ENCODE measurements at places on chromosomes 3 and 15.

DNA sequence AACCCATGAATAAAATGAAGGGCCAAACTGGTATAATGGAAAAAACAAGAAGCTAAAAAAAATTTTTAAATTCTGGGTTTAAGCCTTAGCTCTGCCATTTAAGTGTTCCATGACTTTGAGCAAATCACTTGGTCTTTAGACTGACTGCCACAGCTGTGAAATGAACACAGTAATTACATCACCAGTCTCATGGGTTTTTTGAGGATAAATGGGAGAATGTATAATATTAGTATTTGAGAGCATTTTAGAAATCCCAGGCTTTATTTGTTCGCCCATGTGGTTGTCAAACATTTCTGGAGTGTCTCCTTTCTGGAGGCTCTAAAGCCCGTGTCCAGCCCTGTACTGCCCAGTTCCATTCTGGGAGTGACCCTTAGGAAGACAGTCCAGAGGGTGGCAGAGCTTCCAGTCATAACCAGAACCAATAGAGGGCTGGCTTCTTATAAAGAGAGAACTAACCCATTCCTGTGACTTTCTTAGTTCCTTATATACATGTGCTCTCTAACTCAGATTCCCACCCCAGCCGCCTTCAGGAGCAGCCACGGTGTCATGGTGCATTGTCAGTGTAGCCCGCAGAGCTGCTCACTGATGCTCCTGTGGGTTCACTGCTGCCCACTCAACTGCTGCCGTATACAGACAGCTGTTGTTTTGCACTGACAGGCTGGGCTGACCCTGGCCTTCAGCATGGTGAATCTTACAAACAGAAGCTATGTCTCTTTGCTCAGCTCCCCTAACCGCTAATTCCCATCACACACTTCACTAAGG is 44.7 kb downstream of the BOC start:
- no peak for DNase-seq

GRCh38 chr3:71583566-71584393 is at the start of gene FOXP1:
FOXP1 (minus strand) TSS chr3:71583728; CDS start chr3:71198381, 385,347 bp downstream.
- peak; percentile 68 for DNase-seq

DNA sequence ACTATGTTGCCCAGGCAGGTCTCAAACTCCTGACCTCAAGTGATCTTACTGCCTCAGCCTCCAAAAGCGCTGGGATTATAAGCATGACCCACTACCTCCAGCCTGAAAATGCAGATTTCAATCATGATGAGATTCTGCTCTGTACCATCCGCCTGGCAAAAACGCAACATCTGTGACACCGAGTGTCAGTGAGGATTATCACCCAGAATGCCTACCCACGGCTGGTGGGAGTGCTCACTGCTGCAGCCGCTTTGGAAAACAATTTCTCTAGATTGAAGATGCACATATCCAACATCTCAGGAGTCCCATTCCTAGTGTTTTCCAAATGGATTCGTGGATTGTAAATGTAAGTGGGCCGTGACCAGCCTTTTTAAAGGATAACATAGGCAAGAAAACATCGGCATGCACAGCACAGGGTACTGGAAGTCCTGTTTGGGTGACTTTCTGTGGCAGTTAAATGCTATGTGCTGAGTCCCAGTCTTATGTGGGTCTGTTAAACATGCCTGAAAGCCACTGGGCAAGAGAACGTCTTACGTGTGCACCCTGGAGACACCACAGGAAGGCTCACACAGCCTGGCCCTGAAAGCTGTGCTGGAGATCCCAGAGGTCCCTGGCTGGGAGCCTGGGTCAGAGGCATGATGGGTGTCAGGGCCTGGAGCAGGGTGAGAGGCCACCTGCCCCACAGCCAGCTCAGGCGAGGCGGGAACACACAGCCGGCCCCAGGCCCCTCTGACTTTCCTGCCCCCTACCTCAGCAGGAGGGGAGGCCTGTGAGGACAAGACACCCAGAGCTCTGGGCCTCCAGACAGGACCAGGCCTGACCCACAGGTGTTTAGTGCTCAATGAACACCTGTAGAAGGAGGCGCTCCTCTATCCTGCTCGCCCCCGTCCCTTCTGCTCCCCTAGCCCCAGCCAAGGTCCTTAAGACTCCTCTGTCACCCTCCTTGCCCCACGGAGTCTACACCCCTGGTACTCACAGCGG is 918 bp downstream of the PRSS50 start:
- DNase-seq, result no peak

DNA sequence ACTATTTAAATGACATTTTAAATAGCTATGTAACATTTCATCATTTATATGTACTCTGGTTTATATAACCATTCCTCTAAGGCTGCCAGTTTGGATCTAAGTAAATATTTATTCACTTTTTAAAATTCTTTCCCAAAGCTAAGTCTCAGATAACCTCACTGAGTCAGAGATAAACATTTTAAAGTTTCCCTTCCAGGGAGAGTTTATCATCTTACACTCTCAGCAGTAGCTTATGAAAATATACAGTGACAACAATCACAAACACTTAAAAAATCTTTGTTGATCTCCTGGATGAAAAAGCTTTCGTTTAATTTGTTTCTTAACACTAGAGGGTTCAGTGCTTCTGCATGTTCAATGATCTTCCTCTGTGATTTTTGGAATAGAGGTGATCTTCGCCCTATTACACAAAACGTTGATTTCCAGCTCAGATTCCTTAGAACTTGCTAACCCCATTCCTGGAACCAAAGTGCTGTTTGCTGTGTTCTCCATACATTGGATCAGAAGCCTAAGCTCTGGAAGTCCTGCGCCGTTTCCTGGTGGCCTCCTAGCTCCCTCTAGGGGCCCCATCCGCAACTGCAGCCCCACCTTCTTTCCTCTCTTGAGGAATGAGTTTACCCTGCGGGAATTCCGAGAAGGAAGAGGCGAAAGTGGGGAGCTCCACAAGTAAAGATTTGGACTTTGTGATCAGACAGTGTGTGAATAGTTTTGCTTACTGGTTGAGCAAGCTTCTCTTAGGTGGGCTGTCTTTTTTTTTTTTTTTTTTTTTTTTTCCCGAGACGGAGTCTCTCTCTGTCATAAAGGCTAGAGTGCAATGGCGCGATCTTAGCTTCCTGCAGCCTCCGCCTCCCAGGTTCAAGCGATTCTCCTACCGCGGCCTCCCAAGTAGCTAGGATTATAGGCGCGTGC is 29.3 kb upstream of the SACM1L start:
- peak; percentile 17 for DNase-seq

DNA sequence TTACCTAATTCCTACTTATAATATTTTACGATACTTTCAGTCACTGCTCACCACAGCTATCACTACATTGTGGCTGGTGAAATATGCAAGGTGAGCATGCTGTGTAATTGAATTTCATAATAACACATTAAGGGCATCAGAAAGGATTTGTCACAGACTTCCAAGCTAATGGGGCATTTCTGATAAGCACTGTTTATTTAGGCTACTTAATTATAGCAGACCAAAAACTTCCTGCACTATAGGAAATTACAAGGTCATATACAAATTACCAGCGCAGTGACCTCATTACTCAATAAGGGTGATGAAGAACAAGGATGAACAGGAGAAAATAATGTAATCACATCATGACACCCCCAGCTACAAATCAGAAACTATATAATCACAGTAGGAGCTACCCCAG is 88.6 kb upstream of the FAM3D start:
- DNase-seq, result no peak

DNA sequence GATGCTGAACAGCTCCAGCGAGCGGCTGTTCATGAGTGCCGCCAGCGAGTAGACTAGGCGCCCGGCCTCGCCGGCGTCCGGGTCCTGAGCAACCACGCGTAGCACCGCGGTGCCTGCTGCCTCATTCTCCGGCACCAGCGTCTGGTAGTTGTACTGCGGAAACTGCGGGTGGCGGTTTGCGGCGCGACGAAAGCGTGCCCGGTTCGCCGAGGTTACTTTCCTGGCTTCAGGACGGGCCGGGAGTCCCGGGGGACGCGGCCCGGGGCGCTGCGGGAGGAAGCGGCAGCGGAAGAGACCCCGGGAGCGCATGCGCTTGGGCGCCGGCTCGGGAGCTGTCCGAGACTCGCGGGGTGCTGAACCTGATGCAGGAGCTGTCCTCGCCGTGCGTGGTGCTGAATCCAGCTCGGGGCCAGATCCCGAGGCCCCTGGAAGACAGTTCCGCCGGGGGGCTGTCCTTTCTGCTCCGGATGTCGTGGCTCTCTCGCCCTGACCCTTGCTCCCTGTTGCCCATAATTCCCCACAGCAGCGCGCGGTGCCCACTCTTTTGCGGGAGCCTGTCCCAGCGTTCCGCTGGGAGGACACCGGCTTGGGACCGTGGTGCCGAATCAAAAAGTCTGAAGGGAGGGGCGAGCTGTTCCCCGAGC is 1.1 kb downstream of the CELSR3 start:
- DNase-seq, result peak; percentile 41

DNA sequence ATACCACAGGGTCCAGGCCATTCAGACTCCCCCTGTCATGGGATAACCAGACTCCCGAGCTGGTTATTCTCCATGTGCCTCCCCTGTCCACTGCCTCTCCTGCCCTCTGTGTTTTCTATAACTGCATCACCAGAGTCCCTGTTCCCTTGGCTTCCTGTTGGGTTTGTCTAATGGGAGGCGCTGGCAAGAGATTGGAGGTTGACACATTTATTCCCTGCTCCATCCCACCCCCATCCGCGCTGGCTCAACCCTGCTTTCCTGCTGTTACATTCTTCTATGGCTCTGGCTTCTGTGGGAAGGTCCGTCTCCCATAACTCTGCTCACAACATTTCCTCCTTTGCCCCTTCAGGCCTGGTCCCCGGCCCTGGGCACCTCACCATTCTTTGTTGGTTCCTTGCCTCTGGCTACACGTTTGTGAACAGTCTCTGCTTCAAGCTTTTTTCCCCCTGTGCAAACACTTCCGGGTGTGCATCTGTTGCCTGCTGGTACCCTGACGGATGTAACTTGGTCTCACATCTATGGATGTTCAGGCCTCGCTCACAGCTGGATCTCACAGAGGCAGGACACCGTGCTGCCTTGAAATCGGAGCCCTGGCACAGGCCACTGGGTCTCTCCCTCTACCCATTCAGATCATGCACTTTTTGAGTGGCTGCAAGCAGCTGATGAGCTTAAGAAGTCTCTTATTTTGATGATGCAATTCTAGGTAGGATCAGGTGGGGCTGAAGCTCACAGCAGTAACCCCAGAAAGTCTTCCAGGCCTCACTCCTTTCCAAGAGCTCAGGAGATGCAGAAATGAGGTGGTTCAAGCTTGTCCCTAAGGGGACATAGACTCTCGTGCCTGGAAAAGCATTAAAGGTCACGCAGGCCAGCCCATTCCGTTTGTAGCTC is 68.6 kb upstream of the ATP13A3 start:
- no peak for DNase-seq

DNA sequence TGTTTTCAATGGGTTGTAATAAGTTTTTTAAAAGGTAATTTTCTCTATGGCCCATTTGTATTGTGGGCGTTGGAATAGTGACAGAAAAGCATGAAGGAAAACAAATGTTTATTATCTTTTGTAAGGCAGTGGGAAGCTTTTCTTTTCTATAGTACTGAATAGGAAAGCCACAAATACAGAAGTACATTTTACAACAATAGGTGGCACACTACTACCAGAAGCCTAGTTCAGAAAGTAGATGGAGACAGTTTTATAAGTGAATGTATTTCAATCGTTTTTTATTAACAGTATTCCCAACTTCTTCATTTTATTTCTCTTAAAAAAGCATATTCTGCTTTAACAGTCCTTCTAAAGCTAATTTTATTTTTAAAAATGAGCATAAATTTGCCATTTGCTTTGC is 296.7 kb downstream of the PTPRG start:
- no peak for DNase-seq

GRCh38 chr15:48730506-48730905 is 80.4 kb downstream of the CEP152 start:
- no peak for DNase-seq

GRCh38 chr3:16908016-16908807 is 23.5 kb downstream of the PLCL2 start:
- DNase-seq, result no peak

DNA sequence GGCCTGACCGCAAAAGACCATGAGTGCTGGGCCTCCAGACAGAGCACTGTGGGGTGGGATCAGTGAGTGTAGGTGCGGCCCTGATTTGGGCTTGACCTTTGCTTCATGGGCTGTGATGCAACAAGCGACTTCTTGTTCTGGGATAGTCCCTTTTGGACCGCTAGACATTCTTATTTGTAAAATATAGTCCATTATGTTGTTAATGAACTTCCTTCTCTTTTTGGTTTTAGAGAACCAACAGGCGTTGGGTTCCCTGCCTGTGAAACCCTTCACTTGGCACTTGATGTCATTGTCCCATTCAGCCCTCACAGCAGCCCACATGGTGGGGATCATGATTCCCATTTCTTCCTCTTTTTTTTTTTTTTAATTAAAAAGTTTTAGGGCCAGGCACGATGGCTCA is 15.8 kb upstream of the TRH start:
- no peak for DNase-seq

- no peak for DNase-seq
Measured at GRCh38 chr3:60189304-60189703, 1061.9 kb downstream of the FHIT start.

DNA sequence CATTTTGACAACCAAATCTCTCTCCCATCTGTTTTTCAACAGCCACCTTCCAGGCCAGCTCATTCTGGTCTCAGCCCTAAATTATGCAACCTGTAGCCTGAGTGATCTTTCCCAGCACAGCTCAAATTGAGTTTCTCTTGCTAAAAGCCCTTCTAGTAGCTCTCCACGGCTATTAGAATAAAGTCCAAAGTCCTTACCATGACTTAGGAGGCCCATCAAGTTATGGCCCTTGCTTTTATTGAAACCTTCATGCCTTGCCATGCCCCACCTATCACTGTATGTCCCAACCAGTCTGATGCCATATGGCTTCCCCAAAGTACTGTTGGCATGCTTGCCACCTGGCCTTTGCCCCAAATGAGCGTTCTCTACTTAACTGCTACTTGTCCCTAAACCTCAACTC is 303.5 kb upstream of the GADL1 start:
- DNase-seq, result no peak

- DNase-seq, result no peak
Measured at GRCh38 chr3:29937185-29937584, 656.3 kb downstream of the RBMS3 start.

DNA sequence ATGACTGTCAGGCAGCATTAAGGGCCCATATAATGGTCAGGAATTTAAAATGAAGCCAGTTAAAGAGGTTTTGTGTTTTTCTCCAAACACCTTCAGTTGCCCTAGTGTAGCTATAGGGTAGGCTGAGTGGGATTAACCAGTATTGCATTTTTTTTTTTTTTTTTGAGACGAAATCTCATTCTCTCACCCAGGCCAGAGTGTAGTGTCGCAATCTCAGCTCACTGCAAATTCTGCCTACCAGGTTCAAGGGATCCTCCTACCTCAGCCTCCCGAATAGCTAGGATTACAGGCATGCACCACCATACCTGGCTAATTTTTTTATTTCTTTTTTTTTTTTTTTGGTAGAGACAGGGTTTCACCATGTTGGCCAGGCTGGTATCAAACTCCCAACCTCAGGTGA is 7.0 kb downstream of the CLASP2 start:
- DNase-seq, result no peak
